CD4-positive, alpha-beta memory T cell (primary cell): ENCODE measurements at places on chromosomes 2 and 18. TPM values are rescaled to one million over a fixed set of nuclear protein-coding genes. Genes with fewer than 3 reads are reported as not detected.
A peak's percentile ranks its signal among the peaks of the same experiment; 100 is the strongest.

- DNase-seq: no peak
These were observed 67.5 kb downstream of the PDK1 start for GRCh38 chr2:172623249-172623965.

Gene SCYGR4
- not detected for total RNA-seq

- DNase-seq: no peak
These were observed 17.8 kb downstream of the UBR3 start for GRCh38 chr2:169845016-169845415.

Gene TEKT4
- total RNA-seq: not detected

DNA sequence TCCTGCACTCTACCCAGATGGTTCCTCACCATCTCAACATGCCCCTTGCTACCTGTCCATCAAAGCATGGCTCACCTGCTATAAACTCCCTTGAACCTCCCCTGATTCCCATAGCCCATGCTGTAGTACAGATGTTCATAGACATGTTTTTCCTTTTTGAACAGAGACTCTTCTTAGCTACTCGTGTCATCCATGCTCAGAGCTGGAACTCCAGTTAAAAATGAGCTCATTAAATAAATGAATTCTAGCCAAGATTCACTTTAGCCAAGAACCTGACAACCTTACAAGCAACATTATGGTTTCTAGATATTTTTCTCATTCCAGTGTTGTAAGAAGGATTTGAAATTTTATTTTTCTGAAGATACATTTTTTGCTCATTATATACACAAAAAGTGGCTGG, 65.0 kb downstream of the SCG2 start:
- DNase-seq: no peak

GRCh38 chr2:100902817-100903405, 83.0 kb downstream of the NPAS2 start:
- DNase-seq: no peak

Gene IDH1
- total RNA-seq: 25.6 TPM

- DNase-seq: no peak
These were observed 36.6 kb upstream of the AAK1 start for GRCh38 chr2:69680001-69680675.

GRCh38 chr18:51191128-51191717, 6.3 kb downstream of the MEX3C start:
- DNase-seq: peak; percentile 50

DNA sequence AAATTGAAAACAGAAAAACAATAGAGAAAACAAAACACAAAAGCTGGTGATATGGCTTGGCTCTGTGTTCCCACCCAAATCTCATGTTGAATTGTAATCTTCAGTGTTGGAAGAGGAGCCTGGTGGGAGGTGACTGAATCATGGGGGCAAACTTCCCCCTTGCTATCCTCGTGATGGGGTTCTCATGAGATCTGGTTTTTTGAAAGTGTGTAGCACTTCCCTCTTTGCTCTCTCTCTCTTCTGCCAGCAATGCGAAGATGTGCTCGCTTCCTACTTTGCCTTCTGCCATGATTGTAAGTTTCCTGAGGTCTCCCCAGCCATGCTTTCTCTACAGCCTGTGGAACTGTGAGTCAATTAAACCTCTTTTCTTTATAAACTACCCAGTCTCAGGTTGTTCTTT, 112.3 kb upstream of the UXS1 start:
- DNase-seq: no peak

Gene MARCHF4
- total RNA-seq: not detected

Gene BOLL
- not detected for total RNA-seq

- DNase-seq: no peak
These were observed 8.6 kb downstream of the CLIP4 start for GRCh38 chr2:29123617-29124349.

GRCh38 chr18:10421859-10422258, 32.6 kb upstream of the APCDD1 start:
- DNase-seq: no peak

DNA sequence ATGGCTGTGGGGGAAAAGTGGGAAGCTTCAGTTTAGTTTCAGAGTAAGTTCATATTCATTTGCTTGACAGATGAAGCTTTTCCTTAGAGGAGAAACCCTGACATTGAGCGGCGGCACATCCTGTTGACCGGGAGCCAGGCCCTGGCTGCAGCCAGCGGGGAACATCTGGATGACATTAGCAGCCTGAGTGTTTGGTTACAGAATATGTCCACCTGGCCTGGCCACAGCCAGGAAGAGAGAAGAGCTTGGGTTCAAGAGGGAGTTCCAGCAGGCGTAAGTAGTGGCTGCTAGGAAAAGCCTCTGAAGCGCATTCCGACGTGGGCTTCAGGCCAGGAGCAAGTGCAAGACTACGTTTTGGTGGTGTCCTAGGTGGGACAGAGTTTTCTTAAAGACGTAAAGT, 144.9 kb upstream of the MYCN start:
- no peak for DNase-seq

GRCh38 chr2:176534798-176535466, 265.7 kb downstream of the MTX2 start:
- no peak for DNase-seq

- no peak for DNase-seq
These were observed 299.6 kb downstream of the NDUFA10 start for GRCh38 chr2:239725551-239725890.

GRCh38 chr2:111046670-111047069, 74.0 kb upstream of the BCL2L11 start:
- no peak for DNase-seq

Gene IMP4
- 73.9 TPM for total RNA-seq

GRCh38 chr2:117835990-117836760, 21.7 kb downstream of the DDX18 start:
- no peak for DNase-seq

DNA sequence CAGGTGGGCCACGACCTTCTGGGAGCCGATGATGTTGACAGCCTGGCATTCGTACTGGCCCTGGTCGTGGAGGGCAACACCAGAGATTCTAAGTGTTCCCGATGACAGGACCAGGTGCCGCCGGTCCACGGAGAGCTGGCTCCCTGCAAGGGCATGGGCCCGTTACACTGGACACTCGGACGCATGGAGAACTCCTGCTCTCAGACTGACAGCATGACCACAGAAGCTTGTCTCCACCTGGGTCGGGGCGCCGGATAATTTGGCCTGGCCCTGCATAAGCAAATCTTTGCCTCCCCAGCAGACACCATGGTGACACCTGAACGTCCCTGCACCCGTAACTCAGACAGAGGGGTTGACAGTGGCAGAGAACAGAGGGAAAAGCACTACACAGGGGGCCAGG, 80.7 kb downstream of the PXDN start:
- DNase-seq: no peak

GRCh38 chr2:129462967-129463366, 516.5 kb upstream of the RAB6C start:
- DNase-seq: no peak

Gene MOCOS
- 0.12 TPM for total RNA-seq

- no peak for DNase-seq
These were observed 69.4 kb downstream of the PXDN start for GRCh38 chr2:1674766-1675397.

- DNase-seq: no peak
These were observed 20.7 kb downstream of the SLC14A2 start for GRCh38 chr18:45635893-45636509.

Gene SLC66A3
- total RNA-seq: 33.1 TPM

DNA sequence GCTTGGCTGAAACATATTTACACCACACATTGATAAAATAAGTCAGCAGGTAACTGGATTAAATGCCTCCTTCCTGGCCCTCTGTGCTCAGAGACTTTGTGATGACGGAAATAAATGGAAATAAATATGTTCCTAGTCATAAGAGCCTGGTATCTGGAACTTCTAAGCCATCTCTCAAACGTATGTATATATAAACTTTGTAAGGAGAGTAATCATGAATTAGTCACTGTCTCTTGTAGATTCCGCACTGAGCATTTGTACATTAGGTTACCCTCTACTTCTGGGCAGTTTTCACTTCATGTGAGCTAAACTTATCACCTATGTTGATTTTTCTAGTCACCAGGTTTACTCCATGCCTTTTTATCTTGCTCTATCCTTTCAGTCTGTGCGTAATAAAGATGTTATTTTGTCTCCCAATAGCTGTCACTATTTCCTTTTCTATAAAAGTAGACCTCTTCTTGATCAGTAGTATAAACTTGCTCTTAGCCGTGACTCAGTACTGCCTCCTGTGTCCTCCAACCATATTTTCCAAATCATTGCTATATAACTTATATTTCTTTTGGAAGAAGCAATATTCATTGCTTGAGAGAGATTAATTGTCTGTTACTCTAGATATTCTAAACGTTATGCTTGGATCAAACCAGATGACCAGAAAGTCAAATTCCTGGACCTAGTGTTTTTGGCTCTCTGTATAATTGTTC, 53.2 kb downstream of the FEZ2 start:
- no peak for DNase-seq

DNA sequence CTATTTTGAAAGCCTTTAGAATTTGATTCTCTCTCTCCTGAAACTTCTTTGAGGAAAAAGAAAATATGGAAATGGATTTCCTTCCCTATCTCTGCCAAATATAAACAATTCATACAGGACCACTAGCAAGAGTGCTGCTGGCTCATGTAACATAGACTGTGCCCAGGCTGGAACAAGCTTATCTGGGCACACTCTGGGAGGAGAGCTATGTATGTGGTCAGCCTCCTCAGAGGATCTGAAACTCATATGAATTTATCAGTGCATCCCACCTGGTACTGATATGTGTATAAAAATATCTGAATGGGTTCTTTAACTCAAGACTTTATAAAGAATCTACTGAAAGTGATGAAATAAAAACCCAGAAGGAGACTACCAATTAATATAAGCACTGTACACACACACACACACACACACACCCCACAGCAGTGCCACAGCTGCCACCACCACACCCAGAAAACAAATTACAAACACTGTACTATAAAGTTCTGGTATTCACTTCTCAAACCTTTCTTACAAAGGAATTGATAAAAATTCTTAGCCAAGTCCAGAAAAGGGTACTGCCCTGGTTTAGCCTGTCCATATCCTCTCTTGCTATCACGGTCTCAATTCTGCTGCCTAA, 115.6 kb downstream of the IRS1 start:
- no peak for DNase-seq

GRCh38 chr2:102279391-102279735, 32.0 kb upstream of the IL1RL1 start:
- DNase-seq: no peak

- DNase-seq: no peak
These were observed 176.7 kb downstream of the IKZF2 start for GRCh38 chr2:212974692-212975091.

DNA sequence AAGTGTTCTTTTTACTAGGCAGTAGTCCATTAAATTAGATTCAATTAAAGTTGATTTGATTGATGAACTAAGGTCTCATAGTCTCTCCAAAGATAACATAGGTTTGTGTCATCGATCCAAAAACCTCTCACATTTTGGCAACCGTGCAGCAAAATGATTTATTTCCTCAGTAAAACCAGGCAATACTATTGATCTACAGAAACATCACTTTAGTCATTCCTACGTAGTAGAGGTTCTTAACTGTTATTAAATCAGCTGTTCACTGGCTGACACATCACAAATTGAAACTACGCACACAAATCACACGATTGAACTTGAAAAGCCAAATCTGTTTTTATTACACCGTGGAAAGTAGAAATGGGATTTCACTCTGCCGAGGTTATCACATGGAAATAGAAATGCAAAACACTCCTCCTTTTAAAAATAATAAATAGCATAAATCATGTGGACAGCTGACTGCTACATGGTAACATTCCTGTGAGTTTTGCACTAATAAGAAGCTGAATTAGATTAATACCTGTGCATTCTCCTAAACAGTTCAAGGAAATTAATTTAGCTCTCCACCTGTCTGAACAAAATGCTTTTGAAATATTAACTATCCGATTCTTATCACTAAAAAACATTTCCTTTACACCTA, 262.5 kb downstream of the CDH20 start:
- DNase-seq: no peak

- no peak for DNase-seq
These were observed 1474.1 kb upstream of the SLC39A10 start for GRCh38 chr2:194182888-194183287.

Gene LOXHD1
- not detected for total RNA-seq

DNA sequence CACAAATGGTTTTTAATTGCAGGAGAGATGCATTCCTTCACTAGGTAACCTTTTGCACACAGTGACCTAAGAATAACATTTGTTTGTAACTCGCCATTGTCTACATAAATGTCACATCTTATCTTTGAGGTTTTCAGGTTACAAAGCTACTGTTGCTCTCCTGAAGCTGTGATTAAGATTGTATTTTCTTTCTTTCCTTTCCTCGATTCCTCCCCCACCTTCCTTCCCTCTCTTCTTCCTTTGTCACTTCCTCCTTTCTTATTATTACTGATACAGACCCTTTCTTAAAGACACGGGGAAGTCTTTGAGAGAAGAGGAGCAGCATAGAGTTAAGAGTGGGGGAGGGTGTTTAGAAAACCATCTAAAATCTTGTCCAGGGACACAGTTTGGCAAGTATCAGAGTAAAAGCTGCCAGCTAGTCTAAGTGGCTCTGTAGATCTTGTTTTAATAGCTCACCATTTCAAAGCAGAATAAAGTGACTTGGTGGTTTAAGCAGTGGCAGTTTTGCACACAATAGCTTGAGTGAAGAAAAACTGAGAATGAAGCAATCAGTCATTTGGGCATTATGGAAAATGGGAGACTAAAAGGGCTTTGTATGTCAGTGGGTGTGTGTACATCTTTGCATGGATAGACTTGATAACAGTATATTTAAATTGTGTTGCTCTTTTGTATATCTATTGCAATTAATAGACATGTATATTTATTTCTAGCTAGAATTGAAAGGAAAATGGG, 10.9 kb downstream of the CERS6 start:
- DNase-seq: no peak

DNA sequence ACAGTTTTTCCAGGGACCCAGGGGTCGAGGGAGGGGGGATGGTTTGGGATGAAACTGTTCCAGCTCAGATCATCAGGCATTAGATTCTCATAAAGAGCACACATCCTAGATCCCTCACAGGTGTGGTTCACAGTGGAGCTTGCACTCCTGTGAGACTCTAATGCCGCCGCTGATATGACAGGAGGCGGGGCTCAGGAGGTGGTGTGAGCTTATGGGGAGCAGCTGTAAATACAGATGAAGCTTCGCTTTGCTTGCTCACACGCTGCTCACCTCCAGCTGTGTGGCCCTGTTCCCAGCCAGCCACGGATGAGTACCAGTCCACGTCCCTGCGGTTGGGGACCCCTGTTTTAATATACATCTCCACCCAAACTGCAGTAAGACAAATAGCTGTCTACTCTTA, 204.2 kb downstream of the AGAP1 start:
- no peak for DNase-seq

Gene SOCS6
- total RNA-seq: 1.5 TPM

- DNase-seq: no peak
These were observed 22.6 kb upstream of the DYTN start for GRCh38 chr2:206740800-206741199.

GRCh38 chr2:156955701-156956100, 301.8 kb upstream of the GALNT5 start:
- DNase-seq: no peak

GRCh38 chr2:60945341-60945740, 64.0 kb downstream of the REL start:
- DNase-seq: no peak

GRCh38 chr2:167136879-167137596, 248.8 kb downstream of the XIRP2 start:
- no peak for DNase-seq
